ENCODE measurements at places on chromosomes 11 and 22.

DNA sequence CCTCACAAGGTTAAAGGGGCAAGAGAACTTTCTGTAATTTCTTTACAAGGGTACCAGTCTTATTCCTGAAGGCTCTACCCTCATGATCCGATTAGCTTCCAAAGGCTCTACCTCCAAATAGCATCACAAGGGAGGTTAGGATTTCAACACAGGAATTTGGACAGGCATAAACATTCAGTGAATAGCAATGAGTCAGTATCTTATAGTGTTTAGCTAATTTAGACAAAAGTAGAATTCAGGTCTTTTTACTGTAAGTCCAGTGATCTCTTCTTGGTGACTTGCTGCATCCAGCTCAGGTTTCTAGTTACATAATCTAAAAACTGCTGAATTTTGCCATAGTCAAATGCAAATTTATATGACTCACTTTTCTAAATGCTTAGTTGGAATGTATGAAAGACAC lies 1995.6 kb upstream of the RAG2 start:
- no peak for DNase-seq

DNA sequence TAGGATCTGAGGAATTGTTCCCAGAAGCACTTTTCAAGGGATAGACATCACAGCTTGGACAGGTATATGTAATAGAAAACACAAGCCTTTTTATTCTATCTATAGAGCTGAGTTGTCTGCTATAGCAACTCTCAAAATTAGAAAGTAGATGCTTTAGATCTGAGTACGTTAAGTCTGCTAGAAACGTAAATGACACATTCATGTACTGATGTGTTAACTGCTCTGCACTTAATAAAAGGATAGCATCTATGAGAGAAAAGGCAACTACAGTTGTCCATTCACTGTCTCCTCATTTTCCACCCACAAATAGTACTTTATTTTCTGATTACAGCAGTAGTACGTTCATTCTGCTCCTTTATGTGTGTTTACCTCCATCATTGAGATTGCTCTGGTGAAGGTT lies 6.0 kb upstream of the STT3A start:
- DNase-seq = no peak

DNA sequence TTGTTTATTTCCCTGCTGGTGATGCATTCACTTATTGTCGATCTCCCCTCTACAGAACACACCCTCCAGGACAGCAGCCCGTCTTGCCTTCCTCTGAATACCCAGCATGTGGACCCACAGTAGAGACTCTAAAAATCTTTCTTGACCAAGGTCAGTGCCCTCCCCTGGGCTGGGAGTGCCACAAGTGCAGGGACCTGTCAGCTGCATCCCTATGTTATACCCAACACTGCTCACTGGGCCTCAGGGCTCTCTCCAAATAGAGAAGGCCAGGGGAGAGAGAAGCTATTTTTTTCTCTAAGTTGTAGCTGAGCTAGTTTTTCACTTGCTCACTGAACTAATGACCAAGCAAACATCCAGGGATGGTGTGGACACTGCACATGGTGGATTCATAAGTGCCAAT lies 9.8 kb downstream of the KCNJ1 start:
- DNase-seq = no peak

DNA sequence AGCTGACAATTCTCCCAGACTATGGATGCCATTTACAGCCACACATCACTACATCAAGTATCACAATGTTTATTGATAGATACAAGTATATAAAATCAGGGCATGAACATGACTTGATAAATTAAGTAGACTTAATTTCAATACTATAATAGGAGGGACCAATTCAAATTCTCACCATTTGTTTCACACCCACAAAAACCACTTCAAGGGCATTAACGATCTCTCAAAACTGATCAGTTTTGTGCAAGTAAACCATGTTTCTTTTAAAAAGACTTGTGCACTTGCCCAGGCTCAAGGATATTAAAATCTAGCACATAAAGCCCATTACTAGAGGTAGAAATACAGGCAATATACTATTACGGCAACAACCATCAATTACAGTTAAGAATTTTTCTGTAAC lies 11.7 kb downstream of the EIF4G2 start:
- DNase-seq = no peak

DNA sequence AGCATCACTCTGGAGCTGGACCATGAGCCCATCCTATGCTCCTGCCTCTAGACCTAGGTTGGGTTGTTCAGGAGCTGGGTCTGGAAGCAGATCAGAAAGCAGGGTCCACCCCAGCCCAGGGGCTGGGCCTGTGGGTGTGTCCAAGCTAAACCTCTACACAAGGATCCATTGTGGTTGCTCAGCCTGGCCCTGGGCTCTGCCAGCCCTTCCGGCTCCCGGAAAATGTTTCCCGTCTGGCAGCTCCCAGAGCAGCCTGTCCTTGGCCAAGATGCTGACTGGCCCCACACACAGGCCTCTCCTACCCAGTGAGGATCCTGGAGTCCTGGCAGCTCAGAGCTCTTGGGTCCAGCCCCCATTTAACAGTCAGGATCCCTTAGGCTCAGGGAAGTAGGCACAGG lies 35.3 kb upstream of the FCHSD2 start:
- no peak for DNase-seq

GRCh38 chr11:74035264-74035663 lies 26.4 kb upstream of the UCP3 start:
- no peak for DNase-seq

DNA sequence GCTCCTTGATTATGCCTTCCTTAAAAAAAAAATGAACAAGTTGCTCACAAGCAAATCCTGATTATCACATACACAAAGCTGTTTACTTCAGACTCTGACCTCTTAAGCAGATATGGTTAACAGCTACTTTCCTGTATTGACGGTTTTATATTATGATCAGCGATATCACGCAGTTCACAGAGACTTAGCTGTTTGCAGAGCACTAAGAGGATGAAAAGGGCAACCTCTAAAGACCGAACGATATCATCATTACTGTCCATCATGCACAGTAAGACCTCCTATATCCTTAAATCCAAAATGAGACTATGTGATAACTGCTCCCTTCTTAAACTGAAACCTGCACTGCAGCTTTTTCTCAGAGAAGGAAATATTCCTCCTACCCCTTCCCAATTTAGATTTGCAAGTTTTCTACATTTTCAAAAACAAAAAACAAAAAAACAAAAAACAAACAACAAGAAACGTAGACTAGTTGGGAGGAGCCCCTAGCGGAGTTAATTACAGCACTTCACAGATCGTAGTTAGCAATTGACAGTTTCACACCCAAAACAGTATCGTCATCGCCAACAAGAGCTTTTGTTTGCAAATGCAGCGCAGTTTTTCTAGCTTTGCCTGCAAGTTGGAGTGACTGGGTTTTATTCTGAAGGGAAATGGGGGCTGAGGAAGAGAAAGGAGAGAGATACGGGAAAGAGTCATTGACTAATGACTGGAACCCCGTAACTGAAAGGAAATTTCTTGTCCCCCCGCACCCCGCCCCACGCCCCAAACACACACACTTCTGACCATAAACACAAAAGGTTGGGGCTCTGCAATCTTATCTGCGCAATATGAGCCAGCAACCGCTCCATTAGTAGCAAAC lies 1.2 kb downstream of the DDX6 start:
- DNase-seq = peak; percentile 82

All from erythroblast (primary cell).